Uterus (tissue), 4 donors: ENCODE measurements at places on chromosomes 3 and 15. TPM values are rescaled to one million over a fixed set of nuclear protein-coding genes. Genes with fewer than 3 reads are reported as not detected.

DNA sequence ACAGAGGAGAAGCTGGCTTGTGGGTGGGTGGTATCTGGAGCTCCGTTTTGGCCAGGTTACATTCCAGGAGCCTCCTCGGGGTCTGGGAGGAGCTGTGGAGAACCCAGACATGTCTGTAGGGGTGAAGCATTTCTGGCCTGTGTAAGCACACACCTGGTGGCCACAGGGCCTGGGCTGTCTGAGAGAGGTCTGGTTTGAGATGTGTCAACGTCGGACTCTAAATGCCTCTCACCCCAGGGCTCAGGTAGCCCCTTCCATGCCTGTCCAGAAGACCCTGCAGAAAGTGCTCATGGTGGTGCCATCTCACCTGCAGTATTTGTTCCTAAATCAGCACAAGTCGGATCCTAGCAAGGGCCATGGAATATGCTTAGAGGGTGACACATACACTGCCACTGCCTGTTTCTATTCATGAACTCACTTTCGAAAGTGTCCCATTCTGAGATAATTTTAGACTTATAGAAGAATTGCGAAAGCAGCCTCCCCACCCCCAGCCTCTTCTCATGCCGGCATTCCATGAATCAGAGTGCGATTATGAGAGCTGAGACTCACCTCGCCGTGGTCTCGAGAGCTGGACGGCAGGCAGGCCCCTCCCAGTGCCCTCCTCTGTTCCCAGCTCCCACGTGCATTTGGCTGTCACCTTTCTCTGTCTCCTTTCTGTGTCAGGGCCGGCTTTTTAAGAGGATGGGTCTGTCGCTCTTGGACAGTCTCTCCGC, 63.7 kb downstream of the KLF15 start:
- H3K4me1 ChIP-seq, result no peaks in the 10 kb centered on the region
- no peak for DNase-seq
- no peak overlapping the region for H3K27ac ChIP-seq
- no peaks in the 10 kb centered on the region for H3K36me3 ChIP-seq

- H3K27me3 ChIP-seq, result no peaks in the 10 kb centered on the region
- no peak for DNase-seq
- peak overlapping the region; percentile 40 for H3K27ac ChIP-seq
- H3K4me1 ChIP-seq, result no peaks in the 10 kb centered on the region
- H3K4me3 ChIP-seq, result no peak overlapping the region
These were observed 55.4 kb downstream of the ABHD2 start for GRCh38 chr15:89143503-89144162.

- H3K4me3 ChIP-seq, result no peak overlapping the region
- no peak overlapping the region for H3K27ac ChIP-seq
- H3K36me3 ChIP-seq, result no peaks in the 10 kb centered on the region
- H3K27me3 ChIP-seq, result no peaks in the 10 kb centered on the region
- DNase-seq, result no peak
These were observed 78.9 kb upstream of the BLM start for GRCh38 chr15:90638201-90638691.

The TLR9 gene
- not detected for total RNA-seq

The FAM174B gene
- 0.51 TPM for total RNA-seq

- no peak overlapping the region for H3K4me3 ChIP-seq
- H3K27me3 ChIP-seq, result no peaks in the 10 kb centered on the region
- H3K4me1 ChIP-seq, result no peaks in the 10 kb centered on the region
- no peaks in the 10 kb centered on the region for H3K36me3 ChIP-seq
- no peak for DNase-seq
These were observed 112.4 kb downstream of the ADAMTSL3 start for GRCh38 chr15:83766339-83766738.
